ENCODE measurements at places on chromosomes 6 and 20. TPM values are rescaled to one million over a fixed set of nuclear protein-coding genes. Genes with fewer than 3 reads are reported as not detected.

TTK gene
- 139 TPM for total RNA-seq

- no peak for DNase-seq
Observed at GRCh38 chr20:15931897-15932296, 641.4 kb downstream of the KIF16B start.

DNA sequence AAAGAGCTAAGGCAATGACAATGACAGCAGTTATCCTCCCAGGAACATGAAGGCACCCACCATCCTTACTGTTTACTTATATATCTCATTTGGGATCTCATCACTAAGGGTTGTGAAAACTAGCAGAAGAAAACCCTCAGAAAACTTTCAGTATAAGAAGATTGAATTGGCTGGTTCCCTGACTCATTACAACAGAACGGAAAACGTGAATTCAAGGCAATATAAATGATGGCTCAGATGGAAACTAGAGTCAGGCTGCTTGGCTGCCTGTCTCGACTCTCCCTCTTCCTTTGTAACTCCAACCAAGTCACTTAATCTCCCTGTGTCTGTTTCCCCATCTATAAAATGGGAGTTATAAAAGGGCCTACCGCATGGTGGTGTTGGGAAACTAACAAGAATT is 387.1 kb upstream of the JARID2 start:
- no peak for DNase-seq

DNA sequence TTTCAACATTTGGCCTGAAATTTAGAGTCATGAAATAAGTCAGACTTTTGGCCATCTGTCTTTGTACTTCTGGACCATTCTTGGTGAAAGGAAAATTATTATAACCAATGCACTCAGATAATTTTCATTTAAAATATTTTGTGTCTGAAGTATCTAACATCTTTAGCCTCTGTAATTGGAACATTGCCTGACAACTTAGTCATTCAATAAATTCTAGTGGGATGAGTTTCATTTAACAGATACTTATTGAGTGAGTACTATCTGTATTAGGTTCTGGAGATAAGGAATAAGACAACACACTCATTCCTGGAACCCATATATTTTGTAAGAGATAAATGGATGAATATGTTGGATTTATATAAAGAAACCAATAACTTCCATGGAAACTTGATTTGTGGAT is 536.0 kb downstream of the BCKDHB start:
- no peak for DNase-seq

- no peak for DNase-seq
Observed at GRCh38 chr6:158666628-158667359, 16.9 kb downstream of the SYTL3 start.

GRCh38 chr6:135018941-135019340 is 35.7 kb downstream of the HBS1L start:
- no peak for DNase-seq
